Stimulated activated CD8-positive, alpha-beta memory T cell treated with anti-CD3 and anti-CD28 coated beads, Interleukin-7, amount 100 ng/mL, for 1 hour (primary cell): ENCODE measurements at places on chromosomes 2 and 18.

- DNase-seq = no peak
Observed at GRCh38 chr2:133411857-133412256, 156.4 kb downstream of the NCKAP5 start.

GRCh38 chr2:88077080-88077479 is 9.5 kb downstream of the SMYD1 start:
- DNase-seq = no peak

DNA sequence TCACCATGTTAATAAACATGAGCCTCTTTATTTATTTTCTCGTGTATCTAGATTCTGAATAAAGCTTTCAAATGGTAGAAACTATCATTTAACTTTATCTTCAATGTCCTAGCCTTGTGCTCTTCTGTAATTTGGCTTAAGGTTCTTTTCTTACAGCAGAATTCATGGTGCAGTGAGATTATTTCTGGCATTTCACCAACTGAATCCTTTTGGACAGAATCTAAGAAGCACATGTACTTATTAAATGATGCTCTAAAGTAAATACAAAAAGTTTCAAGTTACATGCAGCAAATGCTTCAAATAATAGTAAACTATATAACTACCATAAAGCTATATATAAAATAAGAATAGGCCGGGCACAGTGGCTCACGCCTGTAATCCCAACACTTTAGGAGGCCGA is 65.9 kb downstream of the AP1S3 start:
- no peak for DNase-seq

DNA sequence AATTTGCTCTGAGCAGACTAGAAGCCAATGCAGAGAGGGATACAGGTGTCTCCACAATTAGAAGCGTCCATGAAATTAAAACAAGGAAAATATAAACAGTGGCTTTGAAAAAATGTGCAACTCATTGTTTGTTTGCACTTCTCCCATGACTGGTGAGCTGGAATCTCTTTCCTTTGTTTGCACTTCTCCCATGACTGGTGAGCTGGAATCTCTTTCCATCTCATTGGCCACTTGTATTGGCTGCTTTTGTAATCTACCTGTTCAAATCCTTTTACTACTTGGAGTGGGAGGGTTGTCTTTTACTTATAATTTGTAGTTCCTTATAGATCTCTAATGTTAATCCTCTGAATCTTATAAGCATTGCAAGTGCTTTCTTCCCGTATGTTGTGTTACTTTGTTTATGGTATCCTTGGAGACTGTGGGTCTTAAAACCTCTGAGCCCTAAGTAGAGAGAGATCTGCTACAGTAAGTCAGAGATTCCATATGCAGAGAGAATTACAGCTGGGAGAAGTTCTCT is 94.1 kb downstream of the RTN4 start:
- no peak for DNase-seq
